Stimulated activated CD8-positive, alpha-beta memory T cell treated with anti-CD3 and anti-CD28 coated beads, Interleukin-15, amount 100 ng/mL, for 24 hours (primary cell): ENCODE measurements at places on chromosomes 2 and 18.

- DNase-seq: no peak
These were observed 223.3 kb upstream of the STON1 start for GRCh38 chr2:48306409-48307284.

- DNase-seq: no peak
These were observed 123.1 kb downstream of the PRPF40A start for GRCh38 chr2:152594022-152594766.

- no peak for DNase-seq
These were observed 214.0 kb downstream of the EN1 start for GRCh38 chr2:118633371-118634018.

DNA sequence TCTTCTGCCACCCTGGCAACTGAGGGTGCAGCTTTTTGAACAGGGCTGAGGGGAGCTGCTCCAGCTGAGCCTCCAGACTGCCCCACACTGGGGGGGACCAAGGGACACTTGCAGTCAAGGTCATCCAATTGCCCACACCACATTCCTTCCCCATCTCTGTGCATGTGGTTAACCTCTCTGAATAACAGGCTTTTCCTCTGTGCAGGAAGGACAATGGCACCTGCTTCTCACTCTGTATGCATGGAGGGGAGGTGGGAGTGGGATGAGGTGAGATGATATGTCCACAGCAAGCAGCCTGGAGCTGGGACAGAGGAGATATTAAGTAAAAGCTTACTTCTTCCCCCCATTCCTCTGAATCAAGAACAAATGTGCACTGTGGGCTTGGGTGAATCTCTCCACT, 39.1 kb upstream of the TEX51 start:
- DNase-seq: no peak

DNA sequence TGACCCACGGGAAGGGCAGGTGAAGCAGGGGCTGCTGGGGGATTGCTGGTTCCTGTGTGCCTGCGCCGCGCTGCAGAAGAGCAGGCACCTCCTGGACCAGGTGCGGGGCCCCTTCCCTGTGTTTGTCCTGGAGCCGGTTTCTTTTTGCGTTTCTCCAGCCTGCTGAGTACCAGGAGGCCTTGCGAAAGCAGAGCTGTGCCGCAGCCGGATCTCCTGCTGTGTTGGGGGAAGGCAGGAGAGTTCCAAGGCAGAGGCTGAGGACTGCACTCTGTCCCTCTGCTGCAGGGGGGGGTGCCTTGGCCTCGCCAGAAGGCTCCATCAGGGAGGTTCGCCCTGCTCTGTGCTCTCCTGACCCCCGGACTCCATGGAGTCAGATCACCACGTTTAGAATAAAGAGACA, 2.8 kb downstream of the CAPN10 start:
- no peak for DNase-seq

GRCh38 chr18:22822841-22823508, 110.2 kb upstream of the RBBP8 start:
- DNase-seq: no peak

DNA sequence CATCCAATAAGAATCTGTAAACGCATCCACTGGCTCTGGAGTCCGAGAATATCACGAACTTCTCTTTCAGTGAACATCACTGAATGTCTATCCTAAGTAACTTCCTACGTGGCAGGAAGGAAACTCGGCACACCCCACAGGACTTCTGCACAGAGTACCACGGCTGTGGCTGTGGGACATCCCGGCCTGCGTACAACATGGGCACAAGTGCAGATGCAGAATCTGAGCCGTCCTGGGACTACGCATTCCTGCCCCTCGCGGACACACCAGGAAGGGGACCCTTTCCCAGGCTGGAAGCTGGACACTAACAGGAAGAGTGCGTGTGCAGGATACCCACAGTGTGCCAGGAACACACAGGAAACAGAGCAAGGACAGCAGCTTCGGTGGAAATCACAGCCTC, 60.6 kb downstream of the ZNF516 start:
- no peak for DNase-seq

DNA sequence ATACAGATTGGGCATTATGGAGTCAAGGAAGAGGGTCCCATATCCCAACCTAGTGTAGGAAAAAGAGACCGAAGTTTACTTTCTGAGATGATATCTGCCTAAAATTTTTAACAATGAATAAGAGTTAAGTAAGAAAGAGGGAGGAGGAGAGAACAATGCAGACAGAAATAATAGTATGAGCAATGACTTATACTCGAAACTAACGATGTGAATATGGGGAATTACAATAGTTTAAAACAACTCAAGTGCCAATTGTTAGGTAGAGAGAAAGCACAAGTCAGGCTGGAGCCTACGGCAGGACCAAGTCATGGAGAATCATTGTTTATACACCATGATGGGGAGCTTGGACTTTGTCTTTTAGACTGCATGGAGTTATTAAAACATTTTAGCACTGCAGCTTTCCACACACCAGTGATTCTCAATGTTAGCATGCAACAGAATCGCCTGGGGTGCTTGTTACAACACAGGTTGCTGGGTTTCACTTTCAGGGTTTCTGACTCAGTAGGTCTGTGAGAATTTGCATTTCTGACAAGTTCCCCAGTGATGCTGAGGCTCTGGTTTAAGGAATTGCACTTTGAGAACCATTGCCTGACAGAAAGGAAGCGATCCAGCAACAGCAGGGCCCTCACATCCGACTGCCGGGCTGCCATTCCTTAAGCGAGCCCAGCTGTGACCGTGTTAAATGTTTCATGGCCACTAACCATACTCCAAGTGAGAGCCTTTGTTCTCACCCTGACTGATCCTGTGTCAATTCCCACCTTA, 511.2 kb downstream of the DCDC2C start:
- DNase-seq: no peak

GRCh38 chr18:79523206-79523735, 127.5 kb downstream of the NFATC1 start:
- no peak for DNase-seq

DNA sequence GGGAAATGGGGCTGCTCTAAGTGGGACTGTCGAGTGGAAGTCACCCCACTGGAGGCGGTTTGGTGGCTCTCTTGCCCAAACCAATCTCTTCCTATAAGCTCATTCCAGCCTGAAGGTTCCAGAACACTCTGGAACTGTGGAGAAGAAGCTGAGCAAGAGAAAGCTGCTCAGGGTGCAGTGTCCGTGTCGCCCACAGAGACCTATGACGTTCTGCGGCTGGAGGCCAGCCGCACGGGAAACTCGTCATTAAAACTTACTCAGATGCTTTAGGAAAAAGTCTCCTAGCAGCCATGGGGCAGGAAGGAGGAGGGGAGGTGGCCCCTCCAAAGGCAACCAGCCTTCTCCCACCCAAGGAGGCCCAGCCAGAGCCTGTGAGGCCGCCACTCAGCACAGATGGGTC, 41.7 kb downstream of the ADCY3 start:
- DNase-seq: no peak

GRCh38 chr18:2096551-2096950, 474.8 kb downstream of the METTL4 start:
- no peak for DNase-seq

GRCh38 chr2:20568501-20569463, 82.1 kb downstream of the HS1BP3 start:
- DNase-seq: no peak

- no peak for DNase-seq
These were observed 5.5 kb upstream of the TEX51 start for GRCh38 chr2:126893153-126893552.

GRCh38 chr2:16320716-16321115, 344.9 kb downstream of the CYRIA start:
- DNase-seq: no peak

GRCh38 chr18:10232062-10232461, 222.4 kb upstream of the APCDD1 start:
- no peak for DNase-seq

- DNase-seq: no peak
These were observed 720 bp downstream of the LBX2 start for GRCh38 chr2:74498500-74499266.

GRCh38 chr2:85255456-85255812, 72.4 kb downstream of the TGOLN2 start:
- no peak for DNase-seq

GRCh38 chr18:26741048-26741447, 124.5 kb downstream of the AQP4 start:
- no peak for DNase-seq

DNA sequence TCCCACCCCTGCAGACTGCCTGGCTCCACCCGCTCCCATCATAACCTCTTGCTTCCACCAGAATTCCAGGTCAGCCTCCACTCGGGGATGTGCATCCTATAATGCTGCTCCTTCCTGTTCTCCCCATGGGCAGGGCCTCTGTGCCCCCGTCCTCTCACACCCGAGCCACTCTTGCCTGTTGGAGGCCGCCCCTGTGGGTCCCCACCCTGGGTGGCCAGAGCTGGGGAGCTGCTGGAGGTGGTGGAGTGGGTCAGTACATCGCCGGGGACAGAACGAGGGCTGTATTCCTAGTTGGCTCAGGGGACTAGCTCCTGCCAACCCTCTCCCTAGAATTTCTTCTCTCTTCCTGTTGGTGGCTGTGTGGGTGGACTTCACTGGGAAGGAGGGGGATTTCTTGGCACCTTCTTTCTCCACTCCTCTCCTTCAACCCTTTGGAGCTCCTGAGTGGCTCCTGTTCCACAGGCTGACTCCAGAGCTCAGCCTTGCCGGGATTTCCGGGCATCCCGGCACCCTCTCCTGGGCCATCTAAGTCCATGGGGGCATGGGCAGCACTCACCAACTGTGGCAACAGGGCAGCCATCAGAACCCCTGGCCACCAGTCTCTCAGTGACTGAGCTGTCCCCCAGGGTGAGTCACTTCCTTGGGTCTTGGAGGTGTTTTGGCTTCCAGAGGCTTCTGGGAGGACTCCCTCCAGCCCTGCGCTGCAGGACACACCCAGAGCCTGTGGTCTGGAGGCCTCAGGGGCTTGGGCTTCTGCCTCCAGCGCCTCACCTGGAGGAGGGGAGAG, 88.2 kb upstream of the MCFD2 start:
- no peak for DNase-seq

DNA sequence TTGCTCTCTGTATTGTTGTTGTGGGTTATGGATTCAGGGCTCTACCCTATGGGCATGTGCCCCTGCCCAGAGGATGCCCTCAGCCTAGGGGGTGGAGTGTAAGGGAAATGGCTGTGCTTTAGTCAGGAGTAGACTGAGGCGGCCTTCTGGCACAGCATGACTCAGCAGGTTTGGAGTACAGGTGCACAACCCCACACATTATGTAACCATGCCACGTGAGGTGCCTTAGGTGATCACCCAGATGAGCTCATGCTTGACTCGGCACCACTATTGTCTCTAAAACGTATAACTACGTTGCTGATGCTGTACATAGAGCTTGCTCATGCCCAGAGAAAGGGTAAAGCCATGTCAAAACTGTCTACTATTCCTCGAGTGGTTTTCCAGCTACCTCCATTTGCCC, 48.3 kb upstream of the ZC3H15 start:
- no peak for DNase-seq

GRCh38 chr2:3098231-3098630, 279.4 kb downstream of the EIPR1 start:
- DNase-seq: no peak

DNA sequence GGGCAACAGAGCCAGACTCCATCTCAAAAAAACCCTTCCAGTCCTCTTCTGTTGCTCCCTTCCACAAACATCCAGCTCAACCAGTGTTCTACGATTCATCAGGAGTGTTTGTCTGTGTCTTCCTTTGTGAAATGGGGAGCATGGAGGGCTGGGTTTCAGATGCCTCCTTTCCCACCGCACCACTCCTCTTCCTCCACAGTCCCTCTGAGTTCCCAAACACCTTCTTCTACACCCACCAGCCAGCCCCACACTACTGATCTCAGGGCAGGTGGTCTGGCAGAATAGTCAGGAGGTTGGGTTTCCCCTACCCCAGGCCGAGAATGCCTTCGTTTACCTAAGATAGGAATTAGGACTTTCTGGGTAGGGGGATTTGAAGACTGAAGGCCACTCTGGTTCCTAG, 36.9 kb downstream of the NGEF start:
- no peak for DNase-seq

DNA sequence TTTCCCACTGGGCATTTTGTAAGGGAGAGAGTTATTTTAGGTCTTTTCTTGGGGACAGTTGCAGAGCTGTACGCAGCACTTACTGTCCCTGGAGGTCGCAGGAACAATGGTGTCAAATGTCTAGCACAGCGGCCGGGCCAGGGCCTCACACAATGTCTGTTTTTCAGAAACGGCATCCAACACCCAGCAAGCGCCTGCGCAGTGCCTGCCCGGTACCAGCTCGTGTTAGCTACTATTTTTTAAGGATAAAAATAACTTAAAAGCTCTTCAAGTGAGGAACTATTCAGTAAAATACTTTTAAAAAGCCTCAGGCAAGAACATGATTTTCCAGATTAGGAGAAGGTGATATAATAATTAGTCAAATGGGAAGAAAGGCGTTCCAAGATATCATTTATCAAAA, 90.0 kb downstream of the MBP start:
- DNase-seq: no peak

DNA sequence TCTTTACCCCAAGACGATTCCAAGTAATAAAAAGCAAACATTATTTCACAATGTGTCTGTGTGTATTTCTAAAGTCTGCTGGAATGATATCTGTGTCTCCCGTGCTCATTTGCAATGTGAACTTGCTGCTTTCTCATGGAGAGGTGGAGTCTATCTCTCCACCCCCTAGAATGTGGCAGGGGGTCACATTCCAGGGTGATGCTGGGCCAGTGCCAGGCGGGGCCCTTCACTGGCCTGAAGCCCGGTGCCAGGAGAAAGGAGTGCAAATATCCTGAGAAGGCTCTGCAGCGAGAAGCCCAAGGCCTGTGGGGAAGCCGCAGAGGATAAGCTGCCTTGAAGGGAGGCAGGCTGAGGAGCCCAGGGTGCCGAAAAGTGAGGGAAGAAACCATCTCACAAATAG, 26.8 kb upstream of the LDLRAD4 start:
- no peak for DNase-seq

- no peak for DNase-seq
These were observed 478.8 kb downstream of the PLCL1 start for GRCh38 chr2:198283146-198283545.

GRCh38 chr2:105883911-105884694, 139.4 kb downstream of the NCK2 start:
- DNase-seq: no peak

GRCh38 chr2:170525566-170525900, 189.6 kb upstream of the SP5 start:
- no peak for DNase-seq

GRCh38 chr2:120013597-120014223, 833 bp downstream of the EPB41L5 start:
- DNase-seq: no peak

DNA sequence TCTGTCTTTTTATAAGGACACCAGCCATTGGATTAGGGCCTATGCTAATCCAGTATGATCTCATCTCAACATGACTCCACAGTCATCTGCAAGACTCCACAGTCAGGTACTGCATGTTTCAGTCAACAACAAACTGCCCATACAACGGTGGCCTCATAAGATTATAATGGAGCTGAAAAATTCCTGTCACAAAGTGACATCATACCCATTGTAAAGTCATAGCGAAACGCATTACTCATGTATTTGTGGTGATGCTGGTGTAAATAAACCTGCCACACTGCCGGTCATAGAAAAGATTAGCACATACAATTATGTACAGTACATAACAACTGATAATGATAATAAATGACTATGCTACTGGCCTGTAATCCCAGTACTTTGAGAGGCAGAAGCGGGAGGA, 102.2 kb downstream of the TEX51 start:
- no peak for DNase-seq

GRCh38 chr2:46381871-46382270, 84.7 kb downstream of the EPAS1 start:
- DNase-seq: no peak
